Ovary (tissue), 10 donors: ENCODE measurements at places on chromosomes 5 and 9.

DNA sequence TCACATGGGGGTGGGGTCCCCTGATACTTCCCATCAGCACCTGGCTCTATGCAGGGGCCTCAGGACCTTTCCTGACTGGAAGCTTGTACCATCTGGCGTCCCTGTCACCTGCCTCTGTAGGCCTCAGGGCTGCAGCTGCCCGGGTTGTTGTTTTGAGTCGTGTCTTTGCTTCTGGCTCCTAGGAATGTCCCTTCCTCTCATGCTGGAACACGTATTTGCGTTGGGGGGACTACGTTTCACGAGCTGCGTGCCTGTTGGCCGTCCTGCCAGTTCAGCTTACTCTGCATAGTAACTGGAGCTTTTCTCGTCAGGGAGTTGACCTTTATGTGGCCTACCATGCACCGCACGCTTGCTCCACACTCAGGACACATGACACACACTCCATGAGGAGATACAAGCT, 54.9 kb upstream of the IRX4 start:
- DNase-seq, result no peak

DNA sequence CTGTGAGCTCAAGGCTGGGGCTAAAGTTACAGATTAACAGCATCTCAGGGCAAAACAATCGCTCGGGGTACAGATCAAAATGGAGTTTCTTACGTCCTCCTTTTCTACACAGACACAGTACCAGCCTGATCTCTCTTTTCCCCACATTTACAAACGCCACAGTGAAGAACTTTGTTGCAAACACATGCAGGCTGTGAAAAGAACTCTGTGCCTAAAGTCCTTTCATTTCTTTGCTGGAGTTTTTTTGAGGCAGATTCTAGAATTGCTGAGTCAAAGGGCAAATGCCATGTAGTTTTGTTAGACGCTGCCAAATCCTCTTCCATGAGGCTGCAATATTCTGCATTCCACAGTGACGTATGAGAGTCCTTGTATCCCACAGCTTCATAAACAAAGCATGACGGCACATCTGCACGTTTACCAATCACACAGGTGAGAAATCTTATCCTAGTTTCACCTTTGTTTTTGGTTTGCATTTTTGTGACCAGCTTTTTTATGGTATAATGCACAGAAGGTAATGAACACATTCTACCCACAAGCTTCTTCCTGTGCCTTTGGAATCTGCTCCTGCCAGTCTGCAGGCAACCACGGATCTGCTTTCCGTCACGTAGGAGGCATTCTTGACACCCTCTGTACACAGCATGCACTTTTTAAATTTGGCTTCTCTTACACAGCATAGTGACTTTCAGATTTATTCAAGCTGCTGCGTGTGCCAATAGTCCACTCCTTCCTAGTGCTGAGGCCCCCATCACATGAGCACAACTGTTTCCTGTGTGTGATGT, 44.6 kb upstream of the LPCAT1 start:
- DNase-seq, result no peak

GRCh38 chr5:91494447-91494996, 111.4 kb upstream of the ARRDC3 start:
- no peak for DNase-seq

GRCh38 chr9:116337015-116337414, 183.4 kb downstream of the PAPPA start:
- DNase-seq, result no peak

GRCh38 chr5:17190799-17191391, 26.5 kb upstream of the BASP1 start:
- no peak for DNase-seq

DNA sequence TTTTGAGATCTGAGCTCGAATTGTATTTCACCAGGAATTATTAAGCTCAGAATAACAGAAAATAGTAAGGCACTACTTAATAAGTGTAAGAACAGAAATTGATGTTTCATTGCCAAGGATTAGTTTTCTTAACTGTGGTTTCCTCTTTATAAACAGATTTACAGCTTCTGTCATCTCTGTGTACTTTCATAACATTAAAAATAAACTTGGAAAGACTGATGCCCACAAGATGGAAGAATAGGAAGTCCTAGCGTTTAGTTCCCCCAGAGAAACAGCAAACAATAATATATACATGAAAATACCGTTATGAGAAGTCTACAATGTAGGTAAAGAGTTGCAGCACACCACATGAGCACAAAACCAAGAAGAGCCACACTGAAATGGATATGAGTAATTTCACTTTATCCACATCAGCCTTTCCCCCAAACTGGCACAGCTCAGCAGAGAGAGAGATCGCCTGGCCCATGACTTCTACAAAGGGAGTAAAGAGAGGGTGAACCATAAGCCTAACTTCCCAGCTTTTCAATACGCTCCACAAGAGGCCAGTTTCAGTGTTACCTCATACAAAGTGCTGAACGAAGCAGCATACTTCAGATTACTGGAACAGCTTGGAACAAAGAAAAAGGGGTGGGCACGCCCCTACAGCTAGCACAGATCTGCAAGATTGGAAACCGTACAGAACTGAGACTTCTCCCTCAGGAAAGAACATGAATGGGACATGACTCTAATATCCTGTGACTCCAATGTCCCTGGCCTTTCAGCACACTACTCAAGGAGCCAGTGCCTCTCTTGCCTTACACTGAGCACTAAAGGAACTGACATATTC, 75.4 kb downstream of the EMB start:
- DNase-seq, result no peak

GRCh38 chr5:76855961-76856360, 6.1 kb downstream of the S100Z start:
- no peak for DNase-seq

- peak; percentile 69 for DNase-seq
Measured at GRCh38 chr5:71830681-71831539, 111.8 kb downstream of the CARTPT start.

DNA sequence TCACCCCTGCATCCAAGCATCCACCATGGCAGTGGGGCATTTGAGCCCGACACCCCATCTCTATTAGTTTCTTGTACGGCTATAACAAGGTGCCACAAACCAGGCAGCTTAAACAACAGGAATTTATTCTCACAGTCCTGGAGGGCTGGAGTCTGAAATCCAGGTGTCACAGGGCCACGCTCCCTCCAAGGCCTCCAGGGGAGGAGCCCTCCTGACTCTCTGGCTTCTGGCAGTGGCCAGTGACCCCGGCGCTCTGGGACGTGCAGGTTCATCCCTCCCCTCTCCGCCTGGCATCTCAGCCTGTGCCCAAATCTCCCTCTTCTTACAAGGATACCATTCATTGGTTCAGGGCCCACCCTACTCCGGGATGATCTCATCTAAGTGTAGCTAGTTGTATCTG, 394.5 kb upstream of the IRX1 start:
- DNase-seq, result no peak

DNA sequence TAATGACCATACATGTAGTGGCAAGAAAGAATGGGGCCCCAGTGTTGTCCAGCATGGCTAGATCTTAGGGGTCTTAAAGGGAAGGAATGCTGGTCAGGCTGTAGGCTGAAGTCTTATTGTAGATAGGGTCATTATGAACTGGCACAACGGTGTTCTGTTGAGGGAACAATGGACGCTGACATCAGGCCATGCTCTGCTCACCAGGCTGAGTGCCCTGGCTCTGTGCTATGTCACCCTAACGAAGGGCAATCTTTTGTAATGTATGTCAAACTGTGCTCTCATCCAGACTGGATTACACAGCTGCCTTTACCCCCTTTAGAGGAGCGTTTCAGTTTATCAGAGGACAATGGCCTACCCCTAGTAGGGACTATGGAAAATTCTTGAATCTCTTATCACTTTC, 14.6 kb upstream of the ZNF608 start:
- DNase-seq, result no peak

GRCh38 chr9:27519466-27520465, 4.3 kb upstream of the IFNK start:
- no peak for DNase-seq

DNA sequence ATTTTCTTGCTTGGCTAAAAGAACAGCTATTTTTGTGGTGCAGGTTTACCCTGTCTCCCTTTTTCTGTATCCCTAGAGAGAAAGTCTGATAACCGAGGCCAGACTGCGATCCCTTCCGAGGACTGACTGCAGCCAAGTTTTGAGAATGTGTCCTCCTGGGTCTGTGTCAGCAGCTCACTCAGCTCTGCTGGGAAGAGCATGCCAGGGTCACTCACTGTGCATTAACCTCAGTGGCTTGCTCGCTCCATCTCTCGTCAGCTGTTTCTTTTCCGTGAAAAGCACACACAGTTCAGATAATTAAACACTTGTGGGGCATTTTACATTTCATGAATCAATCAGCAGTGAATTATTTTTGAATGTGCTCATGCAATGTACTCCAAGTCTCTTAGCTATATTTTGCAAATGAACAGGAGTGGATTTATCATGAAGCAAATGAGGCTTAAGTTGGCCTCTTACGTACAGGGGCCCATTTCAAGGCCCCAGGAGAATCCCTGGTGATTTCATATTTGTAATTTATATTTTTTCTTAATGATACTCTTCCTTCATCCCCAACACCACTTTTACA, 252.1 kb downstream of the SMARCA2 start:
- peak; percentile 27 for DNase-seq

DNA sequence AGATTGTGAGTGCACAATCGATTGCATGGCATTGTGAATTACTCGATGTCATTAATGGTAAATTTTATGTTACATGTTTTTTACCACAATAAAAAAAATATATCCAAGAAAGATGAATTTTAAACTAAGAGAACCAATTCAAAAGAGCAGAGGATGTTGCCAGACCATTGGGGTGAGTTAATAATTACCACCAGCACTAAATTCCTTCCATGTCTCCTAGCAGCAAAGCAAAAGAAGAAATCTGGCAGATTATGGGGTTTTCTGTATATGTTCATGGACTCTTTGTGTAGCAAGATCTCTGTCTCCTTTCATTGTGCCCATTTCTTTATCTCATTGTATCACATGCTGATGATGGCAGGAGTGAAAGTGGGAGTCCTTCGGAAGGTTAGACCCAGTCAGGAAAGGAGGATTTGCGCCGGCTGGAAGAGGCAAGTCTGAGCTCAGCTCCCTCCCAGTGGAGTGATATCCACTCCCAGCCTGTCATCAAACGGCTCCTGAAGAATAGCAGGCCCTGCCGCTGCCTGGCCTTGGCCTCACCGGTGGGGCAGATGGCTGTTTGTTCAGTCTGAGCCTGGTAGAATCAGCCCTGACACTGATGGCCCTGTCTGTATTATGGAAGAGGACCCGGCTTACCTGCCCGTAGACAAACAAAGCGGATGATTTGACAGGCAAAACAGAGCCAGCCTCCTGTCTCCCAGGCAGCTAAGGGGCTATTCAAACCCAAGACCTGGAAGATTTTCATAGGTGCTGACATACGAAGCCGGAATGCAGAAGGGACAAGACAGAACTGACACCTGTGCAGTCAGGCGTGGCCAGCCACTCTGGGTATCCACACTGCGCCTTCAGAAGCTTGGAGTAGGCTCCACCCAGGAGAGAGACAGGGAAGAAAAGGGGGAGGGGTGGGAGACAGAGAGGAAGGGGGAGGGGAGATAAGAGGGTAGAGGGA, 21.9 kb upstream of the FOXE1 start:
- no peak for DNase-seq

GRCh38 chr9:21402386-21403251, 6.3 kb upstream of the IFNA8 start:
- DNase-seq, result no peak

DNA sequence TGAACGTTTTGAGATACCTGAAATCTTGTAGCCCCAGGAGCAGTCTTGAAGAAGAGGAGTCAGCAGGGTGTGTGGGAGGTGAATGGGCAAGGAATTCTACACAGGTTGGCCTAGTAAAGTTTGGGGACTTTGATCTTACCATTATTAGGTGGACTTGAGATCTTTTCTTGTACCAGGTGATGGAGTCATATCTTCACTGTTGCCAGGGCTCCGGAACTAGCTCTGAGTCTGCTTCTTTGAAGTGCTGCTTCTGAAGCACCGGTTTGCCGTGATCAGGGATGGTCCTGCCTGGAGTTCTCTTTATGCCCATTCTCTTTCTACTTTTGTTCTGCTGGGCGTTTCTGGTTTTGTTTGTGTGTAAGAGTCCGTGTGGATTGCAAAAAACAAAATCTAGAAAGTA, 27.4 kb downstream of the RCL1 start:
- no peak for DNase-seq

DNA sequence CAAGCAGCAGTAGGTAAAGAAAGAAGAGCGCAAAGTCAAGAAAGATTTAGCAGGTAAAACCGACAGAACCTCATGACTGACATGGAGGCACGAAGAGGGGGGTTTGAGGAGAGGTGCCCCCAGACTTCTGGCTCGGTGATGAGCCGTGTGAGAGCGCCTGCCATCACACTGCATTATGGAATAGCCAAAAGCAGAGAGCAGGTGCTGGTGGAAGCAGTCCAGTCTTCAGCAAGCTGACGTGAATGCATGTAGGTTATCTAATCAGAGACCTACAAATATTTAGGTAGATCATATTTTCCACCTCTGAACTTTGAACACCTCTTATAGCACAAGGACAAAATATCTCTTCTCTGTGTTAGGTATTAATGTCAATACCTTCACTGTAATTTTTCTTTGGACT, 68.4 kb downstream of the RNF130 start:
- DNase-seq, result no peak
